Hematopoietic multipotent progenitor cell (in vitro differentiated cells): ENCODE measurements at places on chromosomes 3 and 15. TPM values are rescaled to one million over a fixed set of nuclear protein-coding genes. Genes with fewer than 3 reads are reported as not detected.

GRCh38 chr3:61080737-61081445 lies 170.4 kb downstream of the FHIT start:
- no peak for DNase-seq

DNA sequence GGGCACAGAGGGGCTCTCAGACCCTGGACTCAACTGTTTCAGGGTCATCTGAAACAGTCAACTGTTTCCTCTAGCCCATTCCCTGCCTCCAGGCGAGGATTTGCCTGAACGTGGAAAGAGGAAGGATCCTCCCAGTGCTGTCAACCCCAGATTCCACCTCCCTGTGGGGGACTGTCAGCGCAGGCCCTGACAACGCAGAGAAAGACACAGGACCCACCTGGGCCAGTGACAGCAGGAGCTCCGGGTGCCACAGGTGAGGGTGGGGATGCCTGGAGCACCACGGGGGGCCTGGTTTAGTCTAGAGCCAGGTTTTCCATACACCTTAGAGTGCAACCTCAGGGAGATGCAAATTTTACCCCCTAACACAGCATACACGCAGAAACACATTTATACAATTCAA lies 19.5 kb upstream of the LAMP3 start:
- DNase-seq: no peak

DNA sequence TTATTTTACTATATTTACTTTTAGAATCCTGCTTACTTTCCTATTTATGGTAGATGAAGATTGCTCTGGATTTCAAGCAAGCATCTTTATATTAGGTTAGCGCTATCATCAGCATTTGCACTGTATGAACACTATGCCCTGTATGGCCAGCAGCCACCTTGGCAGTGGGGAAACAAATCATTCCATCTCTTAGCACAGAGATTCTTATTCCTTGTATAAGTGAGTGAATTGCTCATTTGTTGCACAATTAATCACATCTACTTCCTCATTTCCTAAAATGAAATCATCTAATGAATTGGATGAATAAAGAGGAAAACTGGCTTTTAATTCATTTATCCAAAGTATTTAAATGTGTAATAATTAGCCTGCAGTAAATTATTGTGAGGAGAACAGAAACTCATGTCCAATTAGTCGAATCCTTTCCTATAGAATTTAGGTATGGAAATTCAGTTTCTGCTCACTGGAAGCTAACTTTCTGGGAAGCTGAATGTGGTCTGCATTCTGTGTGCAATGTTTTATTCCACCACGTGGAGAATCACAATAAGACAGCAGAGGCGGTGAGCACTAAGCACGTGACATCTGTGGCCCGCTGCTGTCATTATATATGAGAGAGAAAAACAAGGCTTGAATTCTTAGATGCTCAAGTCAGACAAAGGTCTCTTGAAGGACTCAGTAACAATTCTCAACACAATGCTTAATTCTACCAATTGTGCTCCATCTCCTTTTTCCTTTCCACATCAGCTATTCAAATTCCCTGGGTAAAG lies 93.4 kb downstream of the PEX5L start:
- no peak for DNase-seq

DNA sequence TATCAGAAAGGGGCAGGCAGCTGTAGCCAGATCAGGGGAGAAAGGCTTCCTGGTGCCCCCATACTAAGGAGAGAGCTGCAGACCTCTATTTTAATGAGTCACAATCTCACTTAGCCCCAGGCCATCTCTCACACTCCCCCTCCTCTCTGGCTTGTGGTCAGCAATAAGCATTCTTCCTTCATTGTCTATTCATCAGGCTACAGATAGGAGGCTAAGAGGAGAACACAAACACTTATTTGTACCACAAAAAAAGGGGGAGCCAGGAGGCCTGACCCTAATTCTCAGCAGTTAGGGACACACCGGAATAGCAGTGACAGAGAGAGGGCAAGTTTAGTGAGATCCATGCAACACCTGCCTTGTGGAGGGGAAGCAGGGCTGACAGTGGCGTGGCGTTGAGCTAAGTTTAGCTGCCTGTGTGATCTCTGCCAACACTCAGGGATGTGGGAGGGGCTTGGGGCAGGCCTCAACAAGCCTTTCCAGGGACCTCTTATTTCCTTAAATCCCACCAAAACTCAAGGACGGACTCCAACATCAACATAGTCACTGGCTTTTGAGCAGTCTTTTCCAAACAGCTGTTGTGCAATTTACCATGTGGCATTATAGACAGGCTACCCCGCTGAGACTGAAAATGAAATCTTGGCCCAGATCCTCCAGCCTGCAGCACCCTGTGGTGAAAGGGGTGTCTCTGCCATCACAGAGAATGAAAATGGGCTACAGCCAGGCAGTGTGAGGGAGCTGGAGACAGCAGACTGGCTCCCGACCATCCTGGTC lies 191.9 kb upstream of the TSC22D2 start:
- no peak for DNase-seq

DNA sequence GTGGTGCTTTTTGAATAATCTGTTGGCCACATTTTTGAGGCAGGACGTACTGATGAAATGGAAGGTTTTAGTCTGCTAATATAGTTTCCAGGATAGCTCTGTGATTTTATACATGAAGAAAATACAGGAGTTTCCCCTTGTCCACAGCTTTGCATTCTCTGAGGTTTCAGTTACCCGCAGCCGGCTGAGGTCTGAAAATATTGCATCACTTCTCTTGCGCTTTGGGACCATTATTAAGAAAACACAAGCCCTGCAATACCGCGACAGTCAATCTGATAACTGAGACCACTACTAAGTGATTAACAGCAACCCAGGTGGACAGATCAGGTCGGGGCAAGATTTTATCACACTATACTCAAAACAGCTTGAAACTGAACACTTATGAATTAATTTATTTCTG lies 33.0 kb downstream of the BLM start:
- no peak for DNase-seq

DNA sequence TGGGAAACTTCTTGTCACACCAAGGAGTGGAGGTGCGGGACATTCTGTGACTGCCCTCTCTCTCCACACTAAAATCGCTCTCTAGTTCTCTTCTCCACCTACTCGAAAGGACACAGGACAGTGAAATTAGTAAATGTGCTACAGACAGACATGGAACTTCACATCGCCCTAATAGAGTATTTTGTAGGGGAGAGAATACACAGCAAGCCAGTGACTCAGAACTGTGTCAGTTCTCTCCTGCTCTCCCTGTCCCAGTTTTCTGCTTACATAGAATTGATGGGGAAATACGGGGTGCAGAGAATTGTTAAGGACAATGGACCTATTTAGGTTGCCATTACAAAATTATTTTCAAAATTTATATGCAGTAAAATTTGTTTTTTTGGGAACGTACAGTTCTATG lies 159.6 kb upstream of the GADL1 start:
- DNase-seq: no peak

DNA sequence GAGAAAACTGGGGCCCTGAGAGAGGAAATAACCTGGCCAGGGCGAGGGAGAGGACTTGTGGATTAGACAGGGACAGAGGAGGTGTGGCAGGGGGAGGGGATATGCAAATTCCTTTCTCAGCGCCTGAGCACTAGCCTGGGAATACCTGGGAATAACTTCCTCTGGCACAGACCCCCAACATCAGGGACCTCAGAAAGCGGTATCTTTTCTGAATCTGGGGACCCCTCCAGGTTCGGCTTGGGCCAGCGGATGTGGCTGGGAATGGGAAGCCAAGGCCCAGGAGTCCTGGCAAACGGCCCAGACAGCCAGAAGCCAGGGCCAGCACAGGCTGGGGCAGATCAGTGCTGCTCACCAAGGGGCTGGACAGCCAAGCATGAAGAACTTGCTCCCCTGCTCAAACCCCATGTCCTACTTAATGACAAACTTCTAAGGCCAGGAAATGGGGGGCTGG lies 9.2 kb upstream of the ACSBG1 start:
- DNase-seq: no peak

- DNase-seq: no peak
Observed at GRCh38 chr15:66912441-66912840, 153.0 kb upstream of the SMAD3 start.

The GPR156 gene
- under 0.01 TPM for total RNA-seq

The KLHL6 gene
- 65.2 TPM for total RNA-seq

The RTF1 gene
- 15.1 TPM for total RNA-seq

The ASB14 gene
- not detected for total RNA-seq

The CLPX gene
- total RNA-seq: 18.0 TPM

The CEMIP gene
- under 0.01 TPM for total RNA-seq

The GASK1A gene
- 1.6 TPM for total RNA-seq

The C15orf39 gene
- 77.8 TPM for total RNA-seq

The POTEB gene
- total RNA-seq: not detected

The WDR53 gene
- total RNA-seq: 4.0 TPM

The GOLGA6L4 gene
- 1.9 TPM for total RNA-seq
